ENCODE measurements at places on chromosomes 16 and 17. TPM values are rescaled to one million over a fixed set of nuclear protein-coding genes. Genes with fewer than 3 reads are reported as not detected.

DNA sequence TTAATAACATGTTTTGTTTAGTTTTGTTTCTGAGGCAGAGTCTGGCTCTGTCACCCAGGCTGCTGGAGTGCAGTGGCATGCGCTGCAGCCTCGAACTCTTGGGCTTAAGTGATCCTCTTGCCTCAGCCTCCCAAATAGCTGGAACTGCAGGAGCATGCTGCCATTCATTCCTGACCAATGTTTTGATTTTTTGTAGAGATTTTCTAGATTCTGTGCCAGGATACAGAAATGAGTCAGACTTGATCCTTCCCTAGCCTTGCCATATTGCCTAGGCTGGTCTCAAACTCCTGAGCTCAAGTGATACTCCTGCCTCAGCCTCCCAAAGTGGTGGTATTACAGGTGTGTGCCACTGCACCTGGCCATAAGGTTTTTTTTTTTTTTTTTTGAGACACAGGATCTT is 17.7 kb downstream of the TAOK1 start:
- DNase-seq: peak; percentile 30

DNA sequence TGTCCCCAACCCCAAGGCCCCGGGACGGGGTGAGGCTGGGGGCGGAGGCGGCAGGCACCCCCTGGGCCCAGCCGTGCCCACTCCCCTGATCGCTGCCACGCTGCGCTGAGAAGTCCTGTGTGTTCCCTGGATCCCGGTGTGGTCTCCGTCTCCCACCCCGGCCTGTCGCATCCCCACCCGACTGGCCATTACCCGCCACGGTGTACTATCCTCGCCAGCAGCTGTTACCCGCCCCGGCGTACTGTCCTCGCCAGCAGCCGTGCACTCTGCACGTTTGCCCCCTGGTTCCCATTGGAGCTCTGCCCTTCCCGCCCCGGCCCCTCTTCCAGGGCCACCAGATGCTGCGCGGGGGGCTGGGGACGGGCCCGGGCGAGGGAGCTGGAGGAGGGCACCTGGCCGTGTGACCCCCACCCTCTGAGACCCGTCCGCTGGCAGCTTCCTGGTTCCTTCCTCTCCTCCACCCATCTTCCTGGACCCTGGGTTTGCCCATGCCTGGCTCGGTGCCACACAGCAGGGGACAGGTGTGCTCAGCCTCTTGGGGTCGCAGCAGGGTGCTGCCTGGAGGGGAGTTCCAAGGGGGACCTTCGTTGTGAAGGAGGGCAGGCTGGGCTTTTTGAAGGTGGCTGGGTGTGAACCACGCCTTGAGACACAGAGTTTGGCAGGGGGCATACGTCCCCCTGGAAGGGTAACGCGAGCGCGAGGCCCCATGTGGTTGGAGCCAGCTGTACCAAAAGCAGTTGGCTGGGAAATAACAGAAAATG is 19.7 kb downstream of the BAHCC1 start:
- DNase-seq: no peak

GRCh38 chr16:49890876-49891275 is 35.0 kb upstream of the ZNF423 start:
- DNase-seq: no peak

GRCh38 chr16:25691519-25692091 is at the start of gene HS3ST4:
Gene HS3ST4 (plus strand): TSS chr16:25691959.
- DNase-seq: no peak

RAP1GAP2 gene
- total RNA-seq: 10.4 TPM

ABCC3 gene
- 52.8 TPM for total RNA-seq

DNA sequence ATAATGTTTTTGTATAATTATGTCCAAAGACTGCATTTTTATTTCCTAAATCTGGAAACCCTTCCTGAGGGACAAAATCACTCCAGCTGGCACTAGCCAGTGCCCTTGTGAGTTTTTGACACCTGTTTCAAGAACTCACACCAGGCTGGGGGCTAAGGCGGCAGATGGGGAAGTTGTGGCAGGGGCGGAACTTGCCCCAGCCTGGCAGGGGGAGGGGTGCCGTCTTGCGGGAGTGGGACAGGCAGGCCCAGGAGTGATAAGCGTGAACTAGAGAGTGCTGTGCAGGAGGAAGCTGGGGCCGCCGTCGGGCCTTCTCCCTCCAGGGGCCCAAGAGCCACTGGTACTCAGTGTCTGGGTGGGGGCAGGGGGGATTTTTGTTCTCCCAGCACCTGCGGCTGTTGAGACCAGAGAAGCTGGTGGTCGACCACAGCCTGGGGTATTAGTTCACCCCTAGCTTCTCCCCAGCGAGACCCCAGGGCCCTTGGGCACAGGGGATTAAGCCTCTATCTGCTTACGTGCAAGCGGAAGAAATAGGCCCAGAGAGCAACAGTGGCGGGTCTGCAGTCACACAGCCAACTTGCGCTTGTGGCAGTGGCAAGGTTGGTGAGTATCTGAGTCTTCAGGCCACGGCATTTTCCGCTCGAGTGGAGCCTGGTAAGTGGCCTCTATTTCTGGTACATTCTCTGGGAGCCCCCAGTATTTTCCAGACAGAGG is 40.2 kb upstream of the PLCG2 start:
- DNase-seq: no peak

DNA sequence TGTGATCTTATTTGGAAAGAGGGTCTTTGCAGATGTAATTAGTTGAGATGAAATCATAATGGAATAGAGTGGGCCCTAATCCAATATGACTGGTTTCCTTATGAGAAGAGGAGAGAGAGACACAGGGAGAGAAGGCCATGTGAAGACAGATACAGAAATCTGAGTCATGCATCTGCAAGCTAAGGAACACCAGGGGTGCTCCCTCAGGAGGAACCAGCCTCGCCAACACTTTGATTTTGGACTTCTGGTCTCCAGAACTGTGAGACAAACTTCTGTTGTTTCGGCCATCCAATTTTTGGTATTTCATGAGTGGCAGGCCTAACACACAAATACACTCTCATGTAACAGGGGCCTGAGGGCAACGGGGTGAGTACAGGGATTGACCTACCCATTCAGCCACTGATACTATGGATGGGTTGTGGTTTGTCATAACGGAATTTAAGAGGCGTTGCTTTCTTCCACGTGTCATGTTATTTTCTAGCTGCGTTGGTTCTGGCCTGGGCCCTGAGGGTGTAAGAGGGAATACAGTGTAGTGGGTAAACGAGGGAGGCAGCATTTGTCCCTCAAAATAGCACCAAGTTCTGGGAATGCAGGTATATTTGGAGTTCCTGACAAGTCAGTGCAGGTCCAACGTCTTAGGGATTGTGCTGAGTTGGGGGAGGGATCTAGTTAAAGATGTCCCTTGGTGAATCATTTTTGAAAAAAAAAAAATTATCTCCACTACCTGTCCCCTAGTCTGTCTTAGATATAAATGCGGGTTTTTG is 17.7 kb downstream of the PLCG2 start:
- DNase-seq: no peak

DNA sequence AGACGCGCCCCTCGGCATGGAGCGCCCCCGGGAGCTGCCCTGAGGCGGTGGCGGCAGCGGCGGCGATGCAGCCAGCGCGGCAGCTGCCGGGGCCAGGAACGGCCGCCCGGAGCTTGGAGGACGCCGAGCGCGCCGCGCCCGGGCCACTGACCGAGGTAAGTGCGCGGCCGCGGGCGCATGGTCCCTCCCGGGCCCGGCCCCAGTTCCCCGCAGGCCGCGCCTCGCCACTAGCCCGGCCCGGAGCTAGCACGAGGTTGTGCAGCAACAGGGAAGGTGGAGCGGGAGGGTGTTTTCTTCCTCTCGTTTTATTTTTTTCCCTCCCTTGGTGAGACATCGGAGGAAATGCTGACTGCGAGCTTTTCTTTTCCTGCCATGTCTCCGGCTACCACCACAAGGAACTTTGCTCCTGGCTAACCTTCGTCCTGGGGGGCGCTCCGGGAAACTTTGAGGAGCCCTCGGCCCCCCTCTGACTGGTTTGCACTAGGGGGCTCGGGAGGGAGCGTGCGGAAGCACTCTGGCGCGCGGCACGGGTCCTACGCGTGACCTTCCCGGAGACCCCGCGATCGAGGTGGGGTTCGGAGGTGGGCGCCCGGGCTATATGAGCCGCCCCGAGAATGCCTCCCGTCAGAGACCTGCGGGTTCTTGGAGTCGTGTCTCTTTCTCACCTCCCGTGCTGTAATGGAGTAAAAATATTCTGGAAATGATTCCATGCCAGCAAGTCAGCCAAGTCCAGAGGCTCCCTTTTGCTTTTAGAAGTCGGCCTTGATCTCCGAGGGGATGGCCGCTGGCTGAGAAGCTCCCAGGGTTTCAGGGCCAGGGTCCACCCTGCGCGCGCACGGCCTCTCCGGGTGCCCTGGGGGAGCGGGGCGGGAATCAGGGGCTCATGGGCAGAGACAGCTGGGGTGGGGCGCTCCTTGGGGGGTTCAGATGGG is 868 bp downstream of the KCNJ12 start:
- DNase-seq: no peak

GRCh38 chr16:27424772-27425498 is 23.0 kb downstream of the IL21R start:
- DNase-seq: peak; percentile 33

CCDC154 gene
- 0.45 TPM for total RNA-seq

DNA sequence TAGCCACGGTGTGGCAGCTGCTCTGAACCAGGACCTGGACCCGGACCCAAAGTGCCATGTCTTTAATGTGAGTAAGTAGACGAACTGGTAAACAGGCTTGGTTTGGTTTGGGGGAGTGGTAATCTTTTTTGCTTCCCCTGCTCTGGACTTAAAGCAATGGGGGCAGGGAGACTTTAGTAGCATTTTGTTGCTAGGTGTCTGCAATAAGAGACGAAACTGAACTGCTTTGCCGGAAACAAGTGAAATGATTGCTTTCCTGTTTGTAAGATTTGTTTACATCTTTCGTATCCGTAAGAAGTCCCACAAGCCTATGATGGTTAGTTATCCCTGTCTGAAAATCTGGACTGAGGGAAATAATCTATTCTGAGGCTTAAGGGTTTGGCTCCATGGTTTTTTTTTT is 21.5 kb downstream of the PRCD start:
- DNase-seq: no peak

DNA sequence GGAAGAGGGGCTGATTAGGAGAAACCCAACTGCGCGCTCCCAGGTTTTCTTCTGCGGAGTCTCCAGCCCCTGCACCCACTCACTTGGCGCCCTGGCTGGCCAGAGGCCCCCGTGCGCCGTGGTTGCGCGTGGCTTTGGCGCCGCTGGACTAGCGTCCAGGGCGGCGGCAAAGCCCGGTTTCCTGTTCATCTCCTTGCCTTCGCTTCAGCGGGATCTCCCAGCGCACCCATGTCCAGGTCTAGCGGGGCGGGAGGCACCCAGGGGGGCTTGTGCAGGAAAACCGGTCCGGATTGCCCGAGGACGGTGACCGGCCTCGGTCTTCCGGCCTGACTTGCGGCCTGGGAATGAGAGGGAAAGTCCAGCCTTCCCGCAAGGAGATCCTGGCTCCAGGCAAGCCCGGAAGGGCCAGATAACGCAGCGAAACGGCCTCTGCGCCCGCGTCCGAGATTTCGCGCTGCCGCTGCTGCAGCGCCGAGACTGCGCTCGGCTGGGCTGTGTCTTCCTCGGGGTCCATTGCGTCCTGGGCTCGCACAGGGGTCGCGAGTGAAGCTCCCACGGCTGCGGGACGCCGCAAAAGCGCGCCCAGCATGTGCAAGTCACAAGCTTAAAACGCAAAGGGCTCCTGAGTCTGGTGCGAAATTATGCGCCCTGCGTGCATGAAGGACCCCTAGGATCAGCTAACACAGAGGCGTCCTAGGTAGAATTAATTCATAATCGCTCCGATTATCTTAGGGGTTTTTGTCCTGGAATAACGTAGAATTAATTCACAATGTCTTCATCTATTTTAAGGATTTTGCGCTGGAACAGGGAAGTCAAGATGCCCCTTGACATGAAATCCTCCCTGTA is 5.7 kb downstream of the FOXF1 start:
- no peak for DNase-seq

- DNase-seq: peak; percentile 71
Observed at GRCh38 chr16:69114346-69114975, 9.0 kb downstream of the HAS3 start.

DNA sequence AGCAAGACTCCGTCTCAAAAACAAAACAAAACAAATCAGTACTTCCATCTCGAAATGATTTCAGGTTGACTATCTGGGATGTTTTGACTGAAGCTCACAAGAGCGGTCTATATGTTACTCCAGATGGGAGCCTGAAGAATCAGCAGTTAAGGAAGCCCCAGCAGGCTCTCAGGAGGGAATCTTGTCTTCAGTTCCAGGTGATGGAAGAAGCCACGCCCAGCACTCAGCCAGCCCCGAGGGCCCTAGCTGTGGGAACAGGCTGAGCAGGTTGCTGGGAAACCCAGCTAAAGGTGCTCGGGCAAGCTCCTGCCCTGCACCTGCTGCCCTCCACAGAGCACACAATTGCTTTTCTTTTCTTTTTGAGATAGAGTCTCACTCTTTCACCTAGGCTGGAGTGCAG is 32.4 kb downstream of the WIPI1 start:
- DNase-seq: no peak
